DND-41 (cell line): ENCODE measurements at places on chromosomes 12 and 14.

DNA sequence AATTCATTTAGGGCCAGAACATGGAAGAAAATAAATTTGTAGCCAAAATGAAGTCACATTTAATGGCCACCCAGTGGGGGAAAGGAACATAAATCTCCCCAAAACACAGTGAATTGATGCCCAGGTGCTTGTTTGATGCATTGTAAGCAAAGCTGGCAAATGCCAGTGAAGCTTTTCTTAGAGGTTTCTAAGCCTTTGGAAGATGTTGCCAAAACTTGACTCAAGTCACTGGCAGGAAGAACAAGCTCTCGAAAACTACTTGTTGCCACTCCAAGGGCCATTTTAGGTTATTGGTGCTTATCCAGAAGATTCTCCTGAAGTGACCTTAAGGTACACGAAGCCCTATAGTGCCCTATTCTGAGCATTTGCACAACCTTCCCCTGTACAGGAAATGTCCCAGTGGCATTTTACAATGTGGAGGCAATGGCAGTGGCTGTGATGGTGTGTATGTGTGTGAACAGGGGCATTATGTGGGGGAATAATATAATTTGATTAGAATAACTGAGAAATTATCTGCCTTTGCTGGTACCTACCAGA lies 89.5 kb upstream of the NOVA1 start:
- no peak for DNase-seq

- DNase-seq = peak; percentile 49
Measured at GRCh38 chr12:124636138-124636978, 68.9 kb upstream of the NCOR2 start.

DNA sequence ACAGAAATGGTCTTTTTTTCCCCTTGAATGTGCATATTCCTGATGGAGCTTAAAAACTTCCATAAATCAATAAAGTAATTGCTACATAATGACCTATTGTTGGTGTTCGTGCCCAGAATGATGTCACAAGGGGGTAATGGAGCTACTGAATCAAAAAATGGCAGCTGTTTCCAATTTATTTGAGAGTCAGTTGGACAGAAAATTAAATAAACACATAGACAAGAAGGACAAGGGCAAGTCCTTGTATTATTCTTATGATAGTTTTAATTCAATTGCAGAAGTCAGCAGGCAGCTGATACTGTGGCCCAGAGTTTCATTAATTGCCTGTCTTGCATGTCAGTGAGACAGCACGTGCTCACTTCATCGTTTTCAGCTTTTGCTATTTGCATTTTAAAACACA lies 473.5 kb downstream of the ETNK1 start:
- no peak for DNase-seq

DNA sequence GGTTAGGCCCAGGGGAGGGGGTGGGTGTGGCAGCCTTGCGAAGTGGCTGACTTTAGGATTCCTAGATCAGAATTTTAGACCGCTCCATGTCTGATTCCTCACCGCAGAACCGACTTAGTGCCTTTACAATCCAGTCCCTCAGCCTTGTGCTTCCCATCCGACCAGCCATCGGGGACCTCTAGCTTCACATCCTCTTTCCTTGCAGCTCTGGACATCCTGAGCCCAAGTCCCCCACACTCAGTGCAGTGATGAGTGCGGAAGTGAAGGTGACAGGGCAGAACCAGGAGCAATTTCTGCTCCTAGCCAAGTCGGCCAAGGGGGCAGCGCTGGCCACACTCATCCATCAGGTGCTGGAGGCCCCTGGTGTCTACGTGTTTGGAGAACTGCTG lies 557 bp downstream of the COPS7A start:
- peak; percentile 48 for DNase-seq

GRCh38 chr12:93453633-93454032 lies 11.9 kb upstream of the UBE2N start:
- no peak for DNase-seq

- no peak for DNase-seq
Measured at GRCh38 chr14:103928011-103928890, at the start of gene TDRD9. Gene TDRD9, plus strand, starts transcription at chr14:103928456. Its CDS starts 54 bp downstream, at chr14:103928510.

DNA sequence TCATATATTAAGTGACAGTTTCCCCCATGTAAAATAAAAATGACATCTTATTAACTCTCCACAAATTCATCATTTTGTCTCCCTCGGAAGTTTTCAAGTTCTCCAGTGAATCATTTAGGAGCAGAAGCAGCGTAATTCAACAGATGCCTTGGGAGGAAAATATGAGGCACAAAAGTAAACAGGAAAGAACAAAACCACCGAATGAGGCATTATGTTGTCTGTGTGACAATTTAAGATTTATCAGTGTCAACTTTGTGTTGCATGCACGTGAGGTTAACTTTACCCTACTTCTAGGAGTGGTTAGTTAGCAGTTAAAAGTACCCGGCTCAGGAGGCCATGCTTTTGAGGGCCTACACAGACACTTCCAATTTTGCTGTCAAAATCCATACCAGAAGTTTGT lies 258.6 kb downstream of the IPO8 start:
- DNase-seq = no peak

GRCh38 chr12:124531906-124532305 lies 35.5 kb downstream of the NCOR2 start:
- no peak for DNase-seq

GRCh38 chr12:127559349-127560040 lies 707.5 kb upstream of the TMEM132C start:
- peak; percentile 52 for DNase-seq

- no peak for DNase-seq
Measured at GRCh38 chr14:58297412-58297761, 968 bp upstream of the ARID4A start.

DNA sequence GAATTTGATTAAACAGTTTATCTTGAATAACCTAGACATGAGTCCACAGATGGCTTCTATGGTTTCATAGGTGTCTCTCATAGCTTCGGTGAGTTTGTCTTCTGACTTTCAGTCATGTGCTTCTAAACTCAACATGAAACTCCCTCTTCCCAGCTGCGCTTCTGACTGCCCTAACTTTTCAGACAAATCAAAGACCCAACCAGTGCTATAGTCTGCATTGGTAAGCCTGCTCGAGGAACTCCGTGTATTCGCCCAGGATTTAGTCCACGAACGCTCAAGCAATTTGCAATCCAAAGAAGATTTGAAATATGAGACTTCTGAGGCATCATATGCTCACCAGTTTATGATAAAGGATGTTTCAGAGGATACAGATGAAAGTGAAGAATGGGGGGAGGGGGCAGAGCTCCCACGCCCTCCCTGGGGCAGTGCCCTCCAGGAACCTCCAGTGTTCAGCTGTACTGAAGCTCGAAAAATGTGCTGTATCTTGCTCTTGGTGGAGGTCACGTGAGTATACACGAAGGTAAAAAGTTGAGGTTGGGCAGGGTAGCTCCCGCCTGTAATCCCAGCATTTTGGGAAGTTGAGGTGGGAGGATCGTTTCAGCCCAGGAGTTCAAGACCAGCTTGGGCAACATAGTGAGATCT lies 5.2 kb upstream of the RILPL2 start:
- DNase-seq = no peak

DNA sequence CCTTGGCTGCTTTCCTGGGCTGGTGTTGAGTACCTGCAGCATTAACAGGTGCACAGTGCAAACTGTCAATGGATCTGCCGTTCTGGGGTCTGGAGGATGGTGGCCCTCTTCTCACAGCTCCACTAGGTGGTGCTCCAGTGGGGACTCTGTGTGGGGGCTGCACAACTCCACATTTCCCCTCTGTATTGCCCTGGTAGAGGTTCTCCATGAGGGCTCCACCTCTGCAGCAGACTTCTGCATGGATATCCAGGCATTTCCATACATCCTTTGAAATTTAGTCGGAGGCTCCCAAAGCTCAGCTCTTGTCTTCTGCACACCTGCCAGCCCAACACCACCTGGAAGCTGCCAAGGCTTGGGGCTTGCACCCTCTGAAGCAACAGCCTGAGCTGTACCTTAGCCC lies 198.6 kb downstream of the GXYLT1 start:
- no peak for DNase-seq

DNA sequence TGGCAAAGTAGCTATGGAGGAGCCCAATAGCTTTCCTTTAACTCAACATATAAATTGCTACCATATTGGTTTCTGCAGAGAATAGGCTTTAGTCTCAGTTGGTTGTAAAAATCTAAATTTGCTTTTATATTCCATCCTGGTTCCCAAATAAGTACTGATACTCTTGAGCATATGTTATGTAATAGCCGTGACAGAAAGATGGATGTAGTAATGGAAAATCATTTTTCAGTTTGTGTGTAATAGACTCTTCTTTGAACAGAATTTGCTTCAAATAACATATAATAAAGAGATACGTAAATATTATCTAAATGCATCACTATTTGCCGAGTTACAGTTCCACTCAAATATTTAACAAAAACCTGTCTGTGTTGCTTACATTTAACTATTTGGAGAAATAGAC lies 271.6 kb downstream of the LRFN5 start:
- DNase-seq = no peak

GRCh38 chr12:74602881-74603672 lies 65.4 kb downstream of the ATXN7L3B start:
- DNase-seq = no peak

DNA sequence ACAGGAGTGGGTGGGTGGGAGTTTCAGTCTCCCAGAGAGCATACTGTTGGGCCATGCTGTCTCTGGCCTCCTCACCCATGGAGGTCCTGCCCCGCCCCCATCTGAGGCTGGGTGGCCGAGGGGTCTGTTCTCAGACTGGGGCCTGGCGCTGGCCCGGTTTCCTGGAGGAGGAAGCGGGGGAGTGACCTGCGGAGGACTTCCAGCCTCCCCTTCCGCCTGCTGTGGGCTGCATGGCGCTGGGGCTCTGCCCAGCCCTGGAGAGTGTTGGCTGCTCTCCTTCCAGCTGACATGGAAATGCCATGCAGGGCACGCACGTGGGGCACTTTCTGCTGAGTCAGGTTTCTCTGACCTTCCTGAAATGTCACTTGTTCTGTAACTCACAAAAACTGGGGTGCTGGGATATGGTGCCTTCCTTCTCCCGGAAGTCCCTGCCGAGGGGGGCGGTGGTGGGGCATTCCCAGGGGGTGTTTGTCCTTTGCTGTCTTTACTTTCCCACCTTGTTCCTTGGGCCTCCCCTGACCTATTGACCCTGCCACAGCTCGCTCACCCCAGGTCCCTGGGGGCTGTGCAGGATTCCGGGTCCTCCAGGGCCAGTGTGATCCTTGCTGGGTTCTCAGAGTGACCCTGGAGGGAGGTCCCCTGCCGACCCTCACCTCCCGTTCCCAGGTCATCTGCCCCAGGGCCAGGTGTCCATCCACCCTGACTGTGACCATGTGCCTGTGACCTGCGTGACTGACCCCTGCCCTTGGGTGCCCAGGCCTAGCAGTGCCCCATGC lies 23.6 kb downstream of the PACS2 start:
- DNase-seq = no peak

GRCh38 chr12:130983328-130984017 lies 29.8 kb downstream of the ADGRD1 start:
- no peak for DNase-seq

DNA sequence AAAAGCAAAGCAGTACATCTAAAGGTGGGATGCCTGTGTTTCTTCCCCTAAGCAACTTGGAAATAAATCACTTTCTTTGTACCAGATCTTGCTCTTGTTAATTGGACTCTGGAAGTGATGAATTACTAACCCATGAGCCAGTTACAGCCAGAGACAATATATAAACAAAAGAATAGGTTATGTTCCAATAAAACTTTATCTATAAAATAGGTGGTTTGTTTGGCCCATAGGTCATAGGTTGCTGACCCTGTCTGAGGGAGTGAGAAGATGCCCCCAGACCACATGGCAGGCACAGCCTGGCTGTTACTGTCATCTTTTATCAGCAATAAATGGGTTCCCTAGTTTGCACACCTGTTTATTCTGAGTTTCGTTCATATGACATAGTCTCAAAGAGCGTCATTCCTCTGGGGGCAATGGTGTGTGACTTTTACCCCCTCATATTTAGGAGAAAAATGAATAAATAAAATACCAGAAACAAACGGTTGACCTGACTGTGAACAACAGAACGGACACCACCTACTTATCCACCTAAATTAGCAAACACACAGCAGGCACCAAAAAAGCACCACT lies 10.7 kb downstream of the LGMN start:
- DNase-seq = no peak

- DNase-seq = no peak
Measured at GRCh38 chr12:32148372-32148771, 41.7 kb downstream of the BICD1 start.
